ENCODE measurements at places on chromosomes 3 and 15.

DNA sequence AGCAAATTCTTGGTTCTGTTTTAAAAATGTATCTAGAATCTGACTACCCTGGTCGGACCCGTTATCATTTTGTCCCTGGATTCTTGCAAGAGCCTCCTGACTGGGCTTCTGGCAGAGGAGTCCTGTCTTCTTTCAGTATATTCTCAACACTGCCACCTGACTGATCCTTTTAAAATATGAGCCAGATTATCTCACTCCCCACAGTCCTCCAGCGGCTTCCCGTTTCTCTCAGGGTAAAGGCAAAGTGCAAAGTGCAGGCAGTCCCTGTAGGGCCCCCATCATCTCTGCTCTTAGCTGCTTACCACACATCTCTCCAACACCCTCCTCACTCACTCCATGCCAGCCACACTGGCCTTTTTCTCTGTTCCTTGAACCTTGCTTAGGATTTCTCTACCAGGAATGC is 28.4 kb downstream of the CRTC3 start:
- DNase-seq = no peak

GRCh38 chr3:175433026-175433674 is 574.0 kb downstream of the NAALADL2 start:
- DNase-seq = no peak

DNA sequence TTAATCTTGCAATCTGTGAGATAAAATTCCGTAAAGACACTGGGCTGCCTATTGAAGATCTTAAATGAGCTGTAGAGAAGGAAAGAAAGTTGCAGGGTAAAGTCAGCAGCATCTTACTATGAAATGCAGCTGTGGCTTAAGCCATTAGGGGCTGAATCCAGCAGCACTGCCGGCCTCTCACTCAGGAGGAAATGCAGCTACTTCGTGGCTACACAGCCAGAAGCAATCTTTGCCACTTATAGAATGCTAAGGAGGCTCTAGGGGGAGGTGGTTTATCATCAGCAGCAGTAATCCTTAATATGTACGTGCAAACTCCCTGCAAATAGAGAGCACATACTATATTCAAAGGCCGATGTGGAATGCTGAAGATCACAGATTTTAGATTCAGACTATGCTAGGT is 19.1 kb upstream of the MCTP2 start:
- DNase-seq = no peak

DNA sequence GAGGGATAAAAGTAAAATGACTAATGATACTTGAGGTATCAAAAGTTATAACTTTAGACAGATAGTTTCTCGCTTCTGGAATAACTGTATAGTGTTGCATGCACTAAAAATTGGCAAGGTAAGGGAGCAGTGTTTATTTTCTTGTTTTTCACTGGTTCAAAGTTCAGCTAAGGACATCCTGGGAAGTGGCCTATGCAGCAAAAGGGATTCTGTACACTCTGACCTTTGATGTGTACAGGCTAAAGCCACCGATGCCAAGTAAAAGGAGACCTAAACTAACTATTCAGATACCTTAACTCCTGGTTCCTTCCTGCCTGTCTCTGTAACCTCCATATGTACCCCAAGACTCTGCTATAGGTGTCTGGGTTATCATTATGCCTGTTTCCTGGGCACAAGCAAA is 1.7 kb downstream of the FBXO40 start:
- DNase-seq = no peak

DNA sequence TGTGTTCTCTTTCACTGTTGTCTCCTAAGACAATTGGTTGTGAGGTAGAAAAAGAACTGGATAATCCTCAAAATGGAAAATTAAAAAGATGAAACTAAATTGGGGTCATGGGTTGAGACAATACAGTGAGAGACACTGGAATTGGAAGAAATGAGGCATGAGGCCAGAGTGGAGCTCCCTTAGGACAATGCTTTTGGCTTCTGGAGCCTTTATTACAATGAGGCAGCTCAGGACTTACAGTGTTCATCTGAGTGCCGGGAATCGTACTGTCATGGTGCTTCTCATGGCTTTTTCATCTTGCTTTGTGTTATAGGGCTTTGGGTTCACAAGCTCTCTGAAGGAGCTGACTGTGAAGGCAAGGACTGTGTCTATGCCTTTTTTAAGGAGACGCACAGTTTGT is 293.5 kb downstream of the SOX2 start:
- no peak for DNase-seq

- no peak for DNase-seq
Measured at GRCh38 chr3:179063945-179064560, 7.6 kb downstream of the ZMAT3 start.

DNA sequence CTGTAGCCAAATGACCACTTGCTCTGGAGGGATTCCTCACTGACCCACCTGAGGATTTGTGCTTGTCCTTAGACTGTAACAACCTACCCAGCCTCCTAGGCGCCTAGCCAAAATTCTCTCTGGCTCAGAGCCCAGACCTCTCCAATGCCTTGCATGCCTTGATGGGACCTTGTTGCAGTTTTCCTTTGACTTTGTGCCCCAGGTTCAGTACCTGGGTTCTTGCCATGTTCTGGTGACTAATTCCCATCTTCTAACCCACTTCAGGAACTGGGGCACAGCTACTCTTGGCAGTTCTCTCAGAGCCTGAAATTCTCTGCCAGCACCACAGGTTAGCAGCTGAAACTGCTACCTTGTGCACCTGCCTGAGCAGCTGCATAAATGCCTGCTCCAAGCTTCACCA is 27.0 kb upstream of the UBE3A start:
- no peak for DNase-seq

- DNase-seq = no peak
Measured at GRCh38 chr15:93146196-93146595, 57.2 kb upstream of the RGMA start.
